Kidney tubule cell (primary cell): ENCODE measurements at places on chromosomes 2 and 18.

GRCh38 chr2:16438613-16439321, 226.9 kb downstream of the CYRIA start:
- no peak for DNase-seq

DNA sequence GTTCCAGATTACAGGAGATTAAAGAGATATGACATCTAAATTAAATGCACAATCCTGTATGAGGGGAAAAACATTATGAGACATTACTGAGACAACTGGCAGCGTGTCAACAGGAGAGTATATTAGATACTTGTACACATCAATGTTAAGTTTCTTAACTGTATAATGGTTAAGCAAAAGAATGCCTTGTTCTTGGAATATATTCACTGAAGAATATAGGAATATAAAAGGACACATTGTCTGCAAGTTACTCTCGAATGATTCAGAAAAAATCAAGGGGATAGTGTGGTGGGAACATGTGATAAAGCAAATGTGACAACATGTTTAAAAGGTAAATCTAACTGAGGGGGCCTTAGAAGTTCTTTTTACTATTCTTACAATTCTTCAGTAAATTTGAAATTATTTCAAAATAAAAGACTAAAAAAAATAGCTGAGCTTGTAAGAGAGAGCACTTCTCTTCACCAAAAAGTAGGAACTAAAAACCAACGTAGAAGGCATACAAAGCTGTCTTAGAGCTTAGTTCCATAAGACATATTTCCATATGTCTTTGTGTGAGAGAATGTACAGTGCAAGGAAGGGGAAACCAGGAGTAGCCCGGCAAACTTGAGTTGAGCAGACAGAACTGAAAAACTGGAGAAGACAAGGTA, 7.5 kb downstream of the WDPCP start:
- DNase-seq: no peak

- DNase-seq: no peak
Measured at GRCh38 chr2:12442476-12442847, 274.3 kb upstream of the TRIB2 start.

GRCh38 chr2:143685421-143686078, 556.3 kb downstream of the ARHGAP15 start:
- DNase-seq: no peak

DNA sequence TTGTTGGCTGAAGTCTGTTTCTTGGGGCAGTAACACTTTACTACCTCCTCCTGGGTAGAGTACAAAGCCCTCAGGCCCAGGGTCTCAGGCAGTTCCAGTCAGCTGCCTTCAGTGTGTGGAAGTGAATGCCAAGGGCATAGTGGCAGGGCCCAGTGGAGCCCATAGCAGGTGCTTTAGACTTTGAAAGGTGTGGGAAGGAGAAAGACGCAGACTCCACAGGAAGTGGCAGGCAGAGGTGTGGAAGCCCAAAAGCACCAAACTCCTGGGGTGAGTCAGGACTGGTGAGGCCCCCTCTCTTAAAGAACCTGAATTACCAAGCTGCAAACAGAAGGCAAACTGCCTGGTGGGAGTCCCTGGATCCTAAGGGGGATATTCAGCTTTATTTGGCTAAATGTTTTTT, 45.3 kb downstream of the ADAM23 start:
- DNase-seq: no peak

DNA sequence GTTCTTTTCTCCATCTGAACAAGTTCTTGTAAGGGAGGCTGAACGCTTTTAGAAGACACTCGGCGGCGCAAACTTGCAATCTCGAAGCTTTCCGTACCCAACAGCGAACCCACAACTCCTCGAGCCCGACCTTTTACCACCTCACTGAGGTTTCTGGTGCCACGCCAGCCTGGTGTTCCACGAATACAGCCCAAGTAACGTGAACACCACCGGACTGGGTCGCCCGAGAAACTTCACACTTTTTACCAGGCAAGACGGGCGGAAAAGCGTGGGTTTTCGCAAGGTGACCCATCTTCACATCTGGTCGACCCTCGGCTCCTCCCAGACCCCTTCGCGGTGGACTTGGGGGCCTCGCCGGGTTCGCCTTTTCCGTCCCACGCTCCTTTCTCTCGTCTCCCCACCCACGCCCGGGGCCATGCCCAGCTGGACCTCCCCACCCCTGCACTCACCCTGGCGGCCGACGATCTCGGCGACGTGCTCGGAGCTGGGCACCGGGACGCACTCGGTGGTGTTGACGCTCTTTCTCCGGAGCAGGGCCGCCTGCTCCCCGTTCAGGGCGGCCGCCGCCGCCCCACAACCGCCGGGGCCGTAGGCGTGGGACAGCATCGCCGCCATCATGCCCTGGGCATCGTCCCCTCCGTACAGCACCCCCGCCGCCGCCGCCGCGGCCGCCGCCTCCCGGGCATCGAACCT, 1.2 kb downstream of the MEX3C start:
- peak; percentile 14 for DNase-seq

- no peak for DNase-seq
Measured at GRCh38 chr2:169472249-169472648, 7.0 kb upstream of the BBS5 start.

- peak; percentile 50 for DNase-seq
Measured at GRCh38 chr18:70423988-70424387, 135.1 kb downstream of the SOCS6 start.

DNA sequence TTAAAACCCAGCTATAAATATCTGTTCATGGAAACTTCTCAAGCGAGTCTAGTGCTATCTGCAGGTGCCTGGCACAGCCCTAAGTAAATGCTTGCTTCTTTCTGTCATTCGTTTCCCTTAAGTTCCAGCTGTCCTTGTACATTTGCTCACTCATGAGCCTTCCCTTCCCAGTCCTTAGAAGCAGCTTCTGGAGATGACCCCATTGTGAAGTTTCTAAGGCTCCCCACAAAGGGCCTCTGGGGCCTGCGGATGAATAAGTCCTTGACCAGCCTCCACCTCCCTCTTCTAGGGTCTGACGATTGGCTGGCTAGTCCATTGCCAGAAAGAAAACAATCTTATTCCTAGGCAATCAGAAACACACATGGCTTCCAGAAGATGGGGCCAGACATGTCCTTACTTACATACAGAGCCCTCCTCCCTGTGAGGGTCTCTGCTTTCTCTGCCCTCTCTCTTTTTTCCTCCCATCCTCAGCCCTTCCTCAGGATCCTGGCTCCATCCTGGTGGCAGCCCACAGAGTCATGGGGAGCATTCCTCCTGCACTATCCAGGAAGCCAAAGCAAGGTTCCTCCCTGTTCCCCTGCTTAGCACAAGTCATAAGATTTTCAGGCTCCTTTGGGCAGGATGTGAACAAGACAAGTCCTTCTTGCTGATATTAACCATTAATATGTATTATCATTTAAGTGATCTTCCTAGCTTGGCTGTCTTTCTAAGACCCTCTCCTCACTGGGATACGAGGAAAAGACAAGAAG, 87.3 kb downstream of the TNFRSF11A start:
- no peak for DNase-seq
